ENCODE measurements at places on chromosomes 3 and 15.

DNA sequence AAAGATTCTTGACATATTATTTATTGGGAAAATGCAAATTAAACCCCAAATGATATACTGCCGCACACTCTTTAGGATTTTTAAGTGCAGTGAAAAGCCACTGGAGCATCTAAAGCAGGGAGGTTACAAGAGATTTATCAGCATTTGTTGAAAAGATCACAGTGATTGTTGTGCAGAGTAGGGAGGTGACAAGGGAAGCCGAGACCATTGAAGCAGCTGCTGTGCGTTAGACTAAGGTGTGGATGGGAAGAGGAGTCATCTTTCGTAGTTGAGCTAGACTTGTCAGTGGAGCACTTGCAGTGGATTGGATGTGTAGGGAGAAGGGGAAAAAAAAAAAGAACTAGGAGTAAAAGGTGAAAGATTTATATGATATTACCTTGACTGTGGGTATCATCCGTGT is 854.6 kb downstream of the NTRK3 start:
- DNase-seq, result no peak

- DNase-seq, result no peak
Measured at GRCh38 chr3:141450727-141451375, 36.0 kb upstream of the RASA2 start.

GRCh38 chr15:89150762-89151664 is 62.8 kb downstream of the ABHD2 start:
- no peak for DNase-seq

DNA sequence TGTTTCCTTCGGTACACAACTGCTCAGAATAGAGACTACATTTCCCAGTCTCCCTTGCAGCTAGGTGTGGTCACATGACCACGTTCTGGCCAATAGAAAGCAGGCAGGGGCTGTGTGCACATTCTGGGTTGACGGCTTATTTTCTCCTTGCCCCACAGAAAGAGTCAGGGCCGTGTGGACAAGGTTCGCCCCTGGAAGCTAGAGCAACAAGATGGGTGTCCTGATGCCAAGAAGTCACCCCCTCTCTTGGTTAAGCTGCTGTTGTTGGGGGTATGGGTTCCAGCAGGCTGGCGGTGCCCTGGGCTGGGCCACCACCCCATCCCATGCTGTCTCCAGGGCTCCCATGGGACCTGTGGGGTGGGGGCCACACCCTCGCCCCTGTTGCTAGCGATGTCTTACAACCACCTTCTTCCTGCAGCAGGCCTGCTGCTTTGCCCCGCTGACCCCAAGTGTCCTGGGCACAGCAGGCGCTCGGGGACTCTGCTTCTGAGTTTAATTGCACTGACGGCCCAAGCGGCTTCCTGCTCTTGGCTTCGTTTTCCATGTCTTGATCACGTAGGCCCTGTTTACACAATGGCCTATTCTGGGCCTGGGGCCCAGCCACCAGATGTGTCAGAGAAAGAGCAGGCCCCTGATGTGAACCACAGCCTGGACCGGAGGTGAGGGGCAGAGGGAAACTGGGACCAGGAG is 24.9 kb downstream of the ABTB1 start:
- no peak for DNase-seq

- DNase-seq, result no peak
Measured at GRCh38 chr3:23760325-23760724, 45.4 kb upstream of the UBE2E1 start.

DNA sequence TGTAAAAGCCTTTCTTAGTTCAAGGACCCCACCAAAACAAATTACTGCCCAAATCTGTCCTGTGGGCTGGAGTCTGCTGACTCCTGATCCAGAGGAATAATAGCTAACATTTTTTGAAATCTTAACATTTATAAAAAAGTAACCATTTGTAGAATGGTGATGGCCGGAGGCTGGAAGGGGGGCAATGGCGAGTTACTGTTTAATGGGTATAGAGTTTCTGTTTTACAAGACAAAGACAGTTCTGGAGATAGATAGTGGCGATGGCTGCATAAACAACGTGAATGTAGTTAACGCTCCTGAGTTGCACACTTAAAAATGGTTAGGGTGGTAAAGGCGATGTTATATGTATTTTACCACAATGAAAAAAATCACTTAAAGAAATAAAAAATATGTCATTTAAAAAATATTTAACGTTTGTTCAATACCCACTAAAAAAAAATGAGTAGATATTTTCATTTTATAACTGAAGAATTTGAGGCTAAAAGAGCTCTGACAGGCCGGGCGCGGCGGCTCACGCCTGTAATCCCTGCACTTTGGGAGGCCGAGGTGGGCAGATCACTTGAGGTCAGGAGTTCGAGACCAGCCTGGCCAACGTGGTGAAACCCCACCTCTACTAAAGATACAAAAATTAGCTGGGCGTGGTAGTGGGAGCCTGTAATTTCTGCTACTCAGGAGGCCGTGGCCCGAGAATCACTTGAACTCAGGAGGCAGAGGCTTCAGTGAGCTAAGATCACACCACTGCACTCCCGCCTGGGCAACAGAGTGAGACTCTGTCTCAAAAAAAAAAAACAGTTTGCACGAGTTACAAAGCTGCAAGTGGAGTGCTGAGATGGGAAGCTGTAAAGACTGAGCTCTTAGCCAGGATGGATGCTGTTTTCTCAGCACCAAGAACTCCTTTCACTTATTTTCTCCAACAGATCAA is 37.6 kb downstream of the IGF2BP2 start:
- DNase-seq, result no peak

- DNase-seq, result no peak
Measured at GRCh38 chr3:158103081-158103886, 2.9 kb downstream of the SHOX2 start.

- no peak for DNase-seq
Measured at GRCh38 chr3:123929325-123929724, 31.7 kb downstream of the CCDC14 start.
